Foreskin keratinocyte (primary cell): ENCODE measurements at places on chromosomes 13 and 19. TPM values are rescaled to one million over a fixed set of nuclear protein-coding genes. Genes with fewer than 3 reads are reported as not detected.

The MFSD12 gene
- 49.1 and 57.5 TPM in 2 replicates for total RNA-seq

The RNF225 gene
- 0.11 and 0.24 TPM in 2 replicates for total RNA-seq

The MTMR6 gene
- 25.4 and 25.8 TPM in 2 replicates for total RNA-seq

The GAS6 gene
- 230 and 426 TPM in 2 replicates for total RNA-seq

The SOX1 gene
- not detected in 2 replicates for total RNA-seq

The ZNF547 gene
- total RNA-seq, result 1.7 and 3.2 TPM in 2 replicates

The ZSCAN5B gene
- not detected in 2 replicates for total RNA-seq

The PSG7 gene
- total RNA-seq, result not detected in 2 replicates

The SIGLEC6 gene
- not detected in 2 replicates for total RNA-seq

The PLPP2 gene
- total RNA-seq, result 12.5 and 13.8 TPM in 2 replicates

The ZNF211 gene
- 9.3 and 9.5 TPM in 2 replicates for total RNA-seq
